ENCODE measurements at places on chromosomes 6 and 20.
A peak's percentile ranks its signal among the peaks of the same experiment; 100 is the strongest.

- peak; percentile 13 for DNase-seq
Observed at GRCh38 chr20:50913690-50914375, 17.4 kb downstream of the ADNP start.

DNA sequence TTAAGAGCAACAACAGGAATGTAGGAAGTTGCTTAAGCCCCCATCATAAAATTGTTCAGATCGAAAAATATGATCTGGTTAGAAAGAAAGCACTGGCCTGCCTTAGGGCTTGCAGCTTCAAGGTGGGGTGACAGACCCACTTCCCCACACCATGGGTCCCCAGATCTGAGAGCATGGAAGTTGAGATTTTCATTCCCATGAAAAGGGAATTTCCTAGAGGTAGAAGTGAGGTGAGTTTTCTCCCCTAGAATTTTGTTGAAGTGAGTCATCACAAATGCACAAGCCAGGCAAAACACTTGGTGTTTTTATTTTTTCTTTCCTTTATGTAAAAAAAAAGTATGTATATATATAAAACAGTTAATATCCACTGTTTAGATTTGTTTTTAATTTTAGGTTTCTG, 213.6 kb upstream of the SUPT3H start:
- DNase-seq = no peak

- no peak for DNase-seq
Observed at GRCh38 chr20:57877131-57877824, 167.5 kb upstream of the PMEPA1 start.

- DNase-seq = peak; percentile 26
Observed at GRCh38 chr6:27096834-27097511, 150.5 kb upstream of the PRSS16 start.

DNA sequence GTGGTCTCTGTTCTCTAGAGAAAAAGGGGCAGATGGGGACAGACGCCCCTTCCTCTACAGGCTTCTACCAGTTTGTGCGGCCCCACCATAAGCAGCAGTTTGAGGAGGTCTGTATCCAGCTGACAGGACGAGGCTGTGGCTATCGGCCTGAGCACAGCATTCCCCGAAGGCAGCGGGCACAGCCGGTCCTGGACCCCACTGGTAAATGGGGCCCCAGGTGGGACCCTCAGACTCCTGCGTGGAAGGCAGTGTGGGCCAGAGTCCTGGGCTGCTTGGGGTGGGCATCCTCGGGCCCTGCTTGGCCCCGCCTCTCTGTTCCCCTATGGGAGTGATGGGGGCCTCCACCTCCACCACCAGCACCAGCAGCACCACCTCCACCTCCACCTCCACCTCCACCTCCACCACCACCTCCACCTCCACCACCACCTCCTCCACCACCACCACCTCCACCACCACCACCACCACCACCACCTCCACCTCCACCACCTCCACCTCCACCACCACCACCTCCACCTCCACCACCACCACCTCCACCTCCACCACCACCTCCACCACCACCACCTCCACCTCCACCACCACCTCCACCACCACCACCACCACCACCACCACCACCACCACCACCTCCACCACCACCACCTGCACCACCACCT, 3.2 kb upstream of the TNFRSF6B start:
- DNase-seq = no peak

DNA sequence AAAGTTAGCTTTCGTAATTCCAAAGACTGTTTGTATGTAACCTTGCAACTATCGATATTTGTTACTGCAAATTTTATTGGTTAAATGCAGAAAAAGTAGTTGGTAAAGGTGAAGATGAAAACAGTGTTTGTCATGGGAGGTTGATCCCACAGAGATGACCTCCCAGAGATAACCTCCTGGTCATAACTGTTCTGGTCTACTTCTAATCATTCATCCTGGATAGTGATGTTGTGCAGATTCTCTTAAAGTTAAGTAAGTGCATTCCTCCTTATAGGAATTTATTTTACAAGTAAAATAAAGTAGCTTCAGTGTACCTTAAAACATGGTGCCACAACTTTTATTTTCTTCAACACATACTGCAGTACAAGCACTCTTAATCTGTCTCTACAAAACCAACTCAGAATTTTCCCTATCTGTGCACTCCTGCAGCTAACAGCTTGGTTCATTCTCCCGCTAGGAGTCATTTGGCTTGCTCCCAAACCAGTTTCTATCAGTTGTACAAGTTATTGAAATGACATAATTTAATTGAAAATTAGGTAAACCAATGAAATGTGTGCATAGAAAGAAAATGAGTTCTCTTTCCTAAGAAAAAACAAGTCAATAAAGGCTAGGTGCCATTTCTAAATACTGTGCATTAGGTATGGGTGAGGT, 19.2 kb downstream of the METTL24 start:
- no peak for DNase-seq

- no peak for DNase-seq
Observed at GRCh38 chr6:135318738-135319469, 137.8 kb downstream of the MYB start.

- DNase-seq = no peak
Observed at GRCh38 chr6:165628955-165629354, 34.1 kb downstream of the PDE10A start.

- no peak for DNase-seq
Observed at GRCh38 chr6:84709121-84709520, 55.3 kb downstream of the TBX18 start.

DNA sequence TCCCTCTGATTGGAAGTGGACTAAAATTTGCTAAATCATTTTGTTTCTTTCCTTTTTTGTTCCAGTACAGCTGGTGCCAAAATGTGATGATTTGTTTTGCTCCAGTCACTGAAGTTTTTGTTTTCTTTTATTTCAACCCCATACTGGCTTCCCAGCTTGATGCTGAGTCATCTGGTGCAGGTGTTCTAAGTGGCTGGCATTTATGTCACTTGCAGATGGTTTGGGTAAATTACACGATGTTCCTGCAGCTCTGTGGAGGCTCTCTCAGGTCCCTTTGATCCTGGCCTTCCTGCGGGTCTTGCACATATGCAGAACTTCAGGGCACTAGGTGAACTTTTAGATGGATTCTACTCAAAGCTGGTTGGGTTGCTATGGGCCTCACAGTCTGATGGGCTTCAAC, 577.7 kb downstream of the HAO1 start:
- DNase-seq = no peak

- DNase-seq = no peak
Observed at GRCh38 chr20:20063941-20064702, 11.8 kb downstream of the CFAP61 start.

DNA sequence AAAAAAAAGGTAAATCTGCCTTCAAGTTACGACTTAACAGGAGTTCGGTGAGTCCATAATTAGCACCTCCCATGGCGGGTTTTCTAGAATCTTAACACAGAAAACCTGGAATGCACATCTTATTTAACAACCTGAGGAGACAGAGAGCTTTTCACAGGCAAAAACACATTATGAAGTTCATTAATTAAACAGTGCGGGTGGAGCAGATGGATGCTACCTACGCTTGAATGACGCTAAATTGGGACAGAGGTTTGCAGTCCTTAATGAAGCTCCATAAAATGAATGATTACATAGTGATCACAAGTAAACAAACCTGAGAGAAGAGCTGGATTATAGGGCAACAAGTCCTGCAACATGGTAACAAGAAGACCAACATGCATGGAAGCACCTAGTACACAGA, 81.0 kb downstream of the INSM1 start:
- no peak for DNase-seq

- no peak for DNase-seq
Observed at GRCh38 chr6:112911959-112912358, 564.8 kb downstream of the RFPL4B start.

DNA sequence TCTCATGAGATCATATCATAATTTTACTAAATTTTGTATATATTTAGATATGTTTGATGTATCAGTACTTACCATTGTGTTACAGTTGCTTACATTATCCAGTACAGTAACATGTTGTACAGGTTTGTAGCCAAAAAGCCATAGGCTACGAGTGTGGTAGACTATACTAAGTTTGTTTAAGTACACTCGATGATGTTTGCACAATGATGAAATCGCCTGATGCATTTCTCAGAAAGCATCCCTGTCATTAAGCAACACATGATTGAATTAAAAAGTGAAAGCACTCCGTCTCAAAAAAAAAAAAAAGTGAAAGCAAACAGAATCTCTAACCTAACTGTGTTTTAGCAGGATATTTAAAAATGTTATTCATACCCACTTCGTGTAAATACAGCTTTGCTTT, 104.9 kb upstream of the TFAP2D start:
- DNase-seq = no peak

DNA sequence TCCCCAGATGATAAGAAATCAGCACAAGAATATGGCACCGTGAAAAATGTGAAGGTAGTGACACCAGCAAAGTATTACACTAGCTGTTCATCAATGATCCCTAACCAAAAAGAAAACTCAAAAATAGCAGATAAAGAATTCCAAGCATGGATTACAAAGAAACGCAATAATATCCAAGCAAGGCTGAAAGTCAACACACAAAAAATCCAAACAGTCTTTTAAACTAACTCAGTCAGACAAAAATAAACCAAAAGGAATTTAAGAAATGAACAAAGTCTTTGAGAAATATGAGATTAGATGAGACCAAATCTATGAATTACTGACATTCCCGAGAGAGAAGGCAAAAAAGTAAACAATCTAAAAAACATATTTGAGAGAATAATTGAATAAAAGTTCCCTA, 976.1 kb upstream of the MAP3K7 start:
- DNase-seq = no peak

DNA sequence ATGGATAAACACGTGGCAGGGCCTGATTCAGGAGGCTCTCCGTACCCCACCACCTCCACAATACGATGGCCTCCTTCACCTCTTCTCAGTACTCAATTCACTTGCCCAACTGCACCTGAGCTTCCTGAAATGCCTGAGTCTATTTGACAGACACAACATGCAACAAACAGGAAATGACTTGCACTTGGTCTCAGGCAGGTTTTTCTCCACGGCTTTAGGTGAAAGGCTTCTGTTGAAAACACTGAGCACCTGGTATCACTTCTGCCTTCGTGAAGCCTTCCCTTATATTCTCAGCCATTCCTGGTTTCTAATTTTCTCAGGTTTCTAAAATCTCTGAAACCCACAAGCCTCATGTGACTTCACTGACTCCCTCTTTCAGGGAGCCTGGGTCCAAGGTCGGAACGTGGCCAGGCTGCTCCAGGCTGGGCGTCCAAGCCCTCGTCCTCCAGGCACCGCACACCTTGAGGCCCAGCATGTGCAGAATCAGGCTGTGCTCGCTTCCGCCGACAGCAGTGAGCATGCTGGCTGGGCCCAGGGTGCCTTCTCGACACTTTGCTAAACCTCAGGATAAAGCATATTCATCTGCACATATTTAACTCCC, 34.7 kb downstream of the TAF4 start:
- peak; percentile 9 for DNase-seq

DNA sequence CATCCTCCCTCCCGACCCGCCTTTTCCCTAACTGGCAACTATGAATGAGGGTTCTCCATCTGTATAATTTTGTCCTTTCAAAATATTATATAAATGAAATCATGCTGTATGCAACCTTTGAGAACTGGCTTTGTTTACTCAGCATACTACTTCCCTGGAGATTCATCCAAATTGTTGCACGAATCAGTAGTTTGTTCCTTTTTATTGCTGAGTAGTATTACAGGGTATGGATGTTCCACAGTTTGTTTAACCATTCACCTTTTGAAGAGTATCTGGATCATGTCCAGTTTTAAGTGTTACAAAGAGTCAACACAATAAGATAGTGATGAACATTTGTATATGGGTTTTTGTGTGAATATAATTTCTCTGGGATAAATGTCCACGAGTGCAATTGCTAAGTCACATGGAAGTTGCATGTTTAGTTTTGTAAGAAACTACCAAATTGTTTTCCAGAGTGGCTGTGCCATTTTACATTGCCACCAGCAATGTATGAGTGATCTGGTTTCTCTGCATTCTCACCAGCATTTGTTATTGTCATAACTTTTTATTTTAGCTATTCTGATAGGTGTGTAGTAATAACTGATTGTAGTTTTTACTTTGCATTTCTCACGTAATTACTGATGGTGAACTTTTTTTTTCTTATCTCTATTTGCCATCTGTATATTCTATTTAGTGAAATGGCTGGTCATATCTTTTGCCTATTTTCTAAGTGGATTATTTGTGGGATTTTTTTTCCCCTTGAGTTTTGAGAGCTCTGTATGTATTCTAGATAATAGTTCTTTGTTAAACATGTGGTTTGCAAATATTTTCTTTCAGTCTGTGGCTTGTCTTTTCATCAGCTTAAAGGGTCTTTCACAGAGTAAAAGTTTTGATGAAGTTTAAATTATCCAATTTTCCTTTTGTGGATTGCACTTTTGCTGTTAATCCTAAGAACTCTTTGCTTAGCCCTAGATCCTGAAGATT, 14.4 kb upstream of the RNF24 start:
- DNase-seq = no peak

GRCh38 chr6:16414205-16414604, 175.8 kb downstream of the GMPR start:
- peak; percentile 62 for DNase-seq

- DNase-seq = no peak
Observed at GRCh38 chr20:62516338-62516737, 40.5 kb upstream of the GATA5 start.

DNA sequence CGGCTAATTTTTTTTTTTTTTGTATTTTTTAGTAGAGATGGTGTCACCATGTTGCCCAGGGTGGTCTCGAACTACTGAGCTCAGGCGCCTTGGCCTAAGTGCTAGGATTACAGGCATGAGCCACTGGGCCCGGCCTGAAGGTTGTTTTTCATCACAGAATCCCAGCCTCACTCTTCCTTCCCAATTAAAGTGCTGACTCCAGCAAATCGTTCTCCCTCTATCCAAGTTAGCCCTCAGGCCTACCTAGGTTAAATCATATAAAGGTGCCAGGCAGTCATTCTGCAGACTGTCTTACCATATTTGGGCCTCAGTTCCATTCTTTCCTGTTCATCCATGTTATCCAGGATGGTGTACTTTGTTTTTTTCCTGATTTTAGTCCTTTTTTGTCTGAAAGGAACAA, 56.4 kb downstream of the ALDH5A1 start:
- DNase-seq = no peak

- DNase-seq = no peak
Observed at GRCh38 chr6:55778705-55779104, 96.7 kb downstream of the BMP5 start.

DNA sequence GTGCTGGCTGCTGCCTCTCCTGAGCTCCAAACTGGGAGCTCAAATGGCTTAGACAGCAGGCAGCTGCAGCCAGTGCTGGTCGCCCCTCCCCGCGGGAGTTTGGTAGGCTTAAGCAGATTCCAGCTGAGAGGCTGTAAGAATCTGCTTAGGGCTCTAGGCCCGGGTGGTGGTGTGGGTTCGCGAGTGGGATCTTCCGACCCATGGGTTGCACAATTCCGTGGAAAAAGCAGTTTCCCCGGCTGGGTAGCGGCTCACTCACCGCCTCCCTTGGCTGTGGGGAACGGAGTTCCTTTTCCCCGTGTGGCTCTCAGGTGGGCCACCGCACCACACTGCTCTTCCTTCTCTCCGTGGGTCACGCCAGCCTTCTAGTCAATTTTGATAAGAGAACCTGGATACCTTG, 232.5 kb downstream of the PKHD1 start:
- no peak for DNase-seq

DNA sequence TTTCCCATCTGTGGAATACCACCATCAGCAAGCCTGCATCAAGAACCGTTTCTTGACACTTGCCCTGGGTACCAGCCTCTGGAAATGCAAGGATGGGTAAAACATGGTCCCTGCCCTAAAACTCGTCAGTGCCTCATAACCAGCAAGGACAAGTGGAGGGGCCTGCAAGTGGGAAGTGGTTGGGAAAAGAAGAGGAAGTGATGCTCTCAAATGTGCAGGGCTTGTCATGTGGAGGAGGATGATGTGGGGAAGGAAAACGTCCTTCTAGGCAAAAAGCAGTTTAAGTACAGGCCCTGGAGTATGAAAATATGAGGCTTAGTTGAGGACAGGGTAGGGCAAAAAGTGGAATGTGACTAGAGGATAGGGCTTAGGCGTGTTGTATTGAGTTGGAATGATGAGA, 19.0 kb downstream of the RREB1 start:
- no peak for DNase-seq
